ENCODE measurements at places on chromosomes 6 and 20. TPM values are rescaled to one million over a fixed set of nuclear protein-coding genes. Genes with fewer than 3 reads are reported as not detected.

- H3K36me3 ChIP-seq: no peaks in the 10 kb centered on the region
- no peak for DNase-seq
- H3K4me3 ChIP-seq: no peak overlapping the region
- no peak overlapping the region for H3K27ac ChIP-seq
- H3K4me1 ChIP-seq: no peaks in the 10 kb centered on the region
Measured at GRCh38 chr20:59823030-59823423, 110.4 kb downstream of the SYCP2 start.

- H3K36me3 ChIP-seq: no peaks in the 10 kb centered on the region
- H3K4me3 ChIP-seq: no peak overlapping the region
- H3K27ac ChIP-seq: no peak overlapping the region
- no peaks in the 10 kb centered on the region for H3K27me3 ChIP-seq
- H3K4me1 ChIP-seq: no peaks in the 10 kb centered on the region
Measured at GRCh38 chr6:159126590-159126989, 42.6 kb upstream of the FNDC1 start.

- H3K27ac ChIP-seq: no peak overlapping the region
- peak overlapping the region; percentile 47 for H3K4me3 ChIP-seq
- H3K27me3 ChIP-seq: no peaks in the 10 kb centered on the region
- DNase-seq: no peak
- peaks cover 22% of the 10 kb centered on the region for H3K4me1 ChIP-seq
Measured at GRCh38 chr6:29014729-29015608, 9.9 kb upstream of the ZNF311 start.

- H3K36me3 ChIP-seq: no peaks in the 10 kb centered on the region
- H3K27ac ChIP-seq: peak overlapping the region; percentile 88
- H3K4me3 ChIP-seq: peak overlapping the region; percentile 24
Measured at GRCh38 chr6:6915813-6916547, 191.8 kb upstream of the RREB1 start.

DNA sequence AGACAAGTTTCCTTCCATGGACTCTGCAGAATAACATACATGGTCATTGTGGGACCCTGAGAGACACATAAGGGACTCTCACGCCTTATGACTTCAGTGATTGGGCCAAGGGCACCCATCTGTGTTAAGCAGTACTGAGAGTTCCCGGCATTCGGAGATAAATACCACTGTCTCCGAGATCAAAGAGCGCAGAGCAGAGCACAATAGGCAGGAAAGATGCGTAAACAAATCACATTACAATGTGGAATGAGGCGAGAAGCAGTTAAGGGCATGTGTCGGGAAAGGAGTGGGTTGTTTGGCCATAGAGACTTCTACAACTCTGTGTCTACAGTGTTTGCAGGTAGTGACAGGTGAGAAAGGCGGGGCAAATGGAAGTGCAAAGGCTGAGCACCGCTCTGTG is 57.6 kb downstream of the NRSN1 start:
- H3K27me3 ChIP-seq: no peaks in the 10 kb centered on the region
- H3K27ac ChIP-seq: no peak overlapping the region
- no peaks in the 10 kb centered on the region for H3K36me3 ChIP-seq

DNA sequence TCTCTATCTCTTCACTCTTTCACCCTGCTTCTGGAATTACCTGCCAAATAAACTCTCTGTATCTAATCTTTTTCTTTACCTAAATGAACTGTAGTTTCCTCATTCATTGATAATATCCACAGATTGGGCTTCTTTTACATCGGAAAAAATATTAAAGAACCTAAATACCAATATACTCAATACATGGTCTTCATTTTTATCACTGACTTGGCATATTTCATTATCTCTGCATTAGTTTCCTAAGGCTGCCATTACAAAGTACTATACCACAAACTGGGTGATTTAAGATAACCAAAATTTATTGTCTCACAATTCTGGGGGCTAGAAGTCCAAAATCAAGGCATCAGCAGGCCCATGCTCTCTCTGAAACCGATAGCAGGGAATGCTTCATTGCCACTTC is 411.9 kb upstream of the SPTLC3 start:
- H3K4me1 ChIP-seq: no peaks in the 10 kb centered on the region
- no peaks in the 10 kb centered on the region for H3K27me3 ChIP-seq
- no peak overlapping the region for H3K4me3 ChIP-seq

- H3K36me3 ChIP-seq: no peaks in the 10 kb centered on the region
- no peaks in the 10 kb centered on the region for H3K27me3 ChIP-seq
- H3K27ac ChIP-seq: no peak overlapping the region
- no peak for DNase-seq
- no peaks in the 10 kb centered on the region for H3K4me1 ChIP-seq
Measured at GRCh38 chr6:7938562-7939183, 28.1 kb upstream of the TXNDC5 start.

DNA sequence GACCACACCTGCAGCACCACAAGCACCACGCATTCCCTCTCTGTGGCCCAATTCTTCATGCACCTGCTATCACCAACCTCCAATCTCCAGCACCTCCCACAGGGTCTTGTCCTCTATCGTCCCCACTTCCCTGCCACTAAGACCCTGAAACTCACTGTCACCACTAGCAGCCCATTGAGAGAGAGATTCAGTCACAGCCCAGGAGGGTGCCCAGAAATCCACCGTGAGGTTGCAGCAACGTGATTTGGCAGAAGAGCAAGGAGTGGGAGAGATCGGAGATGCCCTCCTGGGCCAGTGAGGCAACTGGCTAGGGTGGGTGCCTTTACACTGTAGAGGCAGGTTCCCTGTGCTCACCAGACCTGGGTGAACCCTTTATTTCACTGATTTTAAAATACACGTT is 90.1 kb downstream of the ANKRD60 start:
- no peak overlapping the region for H3K4me3 ChIP-seq
- H3K27ac ChIP-seq: no peak overlapping the region
- H3K4me1 ChIP-seq: peaks cover 24% of the 10 kb centered on the region

DNA sequence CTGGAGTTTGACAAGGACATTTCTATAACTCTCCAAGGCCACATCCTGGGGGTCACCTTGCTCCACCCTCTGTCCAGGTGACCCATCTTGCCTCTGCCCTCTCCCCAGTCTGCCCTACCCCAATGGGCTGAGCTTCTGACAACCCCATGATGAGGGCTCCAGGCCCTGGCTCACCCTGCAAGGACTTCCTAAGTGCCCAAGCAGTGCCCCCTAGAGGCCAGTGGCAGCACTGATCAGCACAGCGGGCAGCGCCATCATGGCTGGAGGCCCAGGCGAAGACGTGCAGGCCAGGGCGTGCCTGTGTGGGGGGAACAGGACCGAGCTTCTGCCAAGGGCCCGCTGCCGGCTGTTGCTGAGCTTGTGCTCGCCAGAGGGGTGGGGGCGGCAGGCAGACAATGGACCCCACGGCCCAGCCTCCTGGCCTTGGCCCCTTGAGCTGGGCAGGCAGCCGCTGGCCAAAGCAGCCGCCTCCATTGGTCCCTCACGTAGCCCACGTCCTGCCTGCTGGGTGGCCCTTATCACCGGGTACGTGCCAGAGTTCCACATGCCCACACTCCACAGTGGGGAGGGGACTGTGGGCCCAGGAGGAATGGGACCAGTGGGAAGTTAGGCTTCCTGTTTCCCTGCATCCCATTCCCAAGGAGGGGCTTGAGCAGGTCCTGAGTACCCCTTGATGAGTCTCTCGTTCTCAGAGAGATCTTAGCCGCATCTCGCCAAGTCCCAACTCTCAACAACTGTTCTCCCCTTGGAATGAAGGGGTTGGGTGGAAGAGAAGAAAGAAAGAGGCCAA is 64.3 kb downstream of the MRPL14 start:
- no peak overlapping the region for H3K4me3 ChIP-seq
- peak overlapping the region; percentile 45 for H3K27ac ChIP-seq
- H3K4me1 ChIP-seq: peaks cover 66% of the 10 kb centered on the region
- H3K27me3 ChIP-seq: no peaks in the 10 kb centered on the region

DNA sequence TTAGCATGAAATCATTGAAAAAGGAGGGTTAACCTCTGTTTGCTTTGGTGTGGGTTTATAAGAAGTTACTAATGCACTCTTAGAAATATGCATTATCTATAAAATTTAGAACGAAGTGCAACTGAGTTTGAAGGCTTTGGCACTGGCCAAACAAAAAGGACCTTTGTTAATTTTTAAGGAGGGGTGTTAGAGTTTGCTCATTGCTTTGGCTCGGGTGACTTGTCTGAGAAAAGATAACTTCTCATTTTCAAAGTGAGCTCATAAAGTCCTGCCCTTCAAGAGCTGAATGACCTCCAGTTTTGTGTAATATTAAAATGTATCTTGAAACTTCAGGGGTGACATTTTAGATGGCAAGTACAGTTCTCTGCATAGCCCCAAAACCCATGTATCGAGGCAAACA is 25.9 kb downstream of the NEDD9 start:
- peaks cover 14% of the 10 kb centered on the region for H3K4me1 ChIP-seq
- H3K36me3 ChIP-seq: no peaks in the 10 kb centered on the region
- H3K4me3 ChIP-seq: no peak overlapping the region
- DNase-seq: no peak
- H3K27me3 ChIP-seq: no peaks in the 10 kb centered on the region

- H3K27me3 ChIP-seq: no peaks in the 10 kb centered on the region
- H3K36me3 ChIP-seq: no peaks in the 10 kb centered on the region
- H3K4me1 ChIP-seq: no peaks in the 10 kb centered on the region
- H3K27ac ChIP-seq: no peak overlapping the region
- no peak for DNase-seq
Measured at GRCh38 chr20:24481173-24481572, 11.7 kb downstream of the SYNDIG1 start.

DNA sequence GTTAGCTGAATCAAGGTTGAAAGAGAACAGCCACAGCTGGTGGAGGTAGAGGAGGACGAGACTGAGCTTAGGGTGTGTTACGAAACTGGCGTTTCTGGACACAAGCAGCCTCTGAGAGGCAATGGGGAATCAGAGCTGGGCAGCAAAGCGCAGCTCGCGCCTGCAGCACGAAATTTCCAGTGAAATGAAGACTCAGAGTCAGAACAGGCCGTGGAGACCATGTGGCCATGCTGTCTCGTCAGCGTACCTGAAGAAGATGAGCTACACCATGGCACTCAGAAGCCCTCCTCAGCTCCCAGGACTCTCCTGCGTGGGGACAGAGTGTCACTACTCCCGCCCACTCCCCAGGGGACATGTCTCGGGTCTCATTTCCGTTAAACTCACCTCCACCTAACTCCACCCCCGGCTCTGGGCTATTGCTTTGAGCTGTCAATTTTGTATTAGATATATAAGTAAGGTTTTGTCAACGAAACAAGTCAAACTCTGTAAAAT is 256.9 kb downstream of the ERMARD start:
- no peak overlapping the region for H3K4me3 ChIP-seq
- H3K4me1 ChIP-seq: peaks cover 19% of the 10 kb centered on the region
- DNase-seq: no peak

DNA sequence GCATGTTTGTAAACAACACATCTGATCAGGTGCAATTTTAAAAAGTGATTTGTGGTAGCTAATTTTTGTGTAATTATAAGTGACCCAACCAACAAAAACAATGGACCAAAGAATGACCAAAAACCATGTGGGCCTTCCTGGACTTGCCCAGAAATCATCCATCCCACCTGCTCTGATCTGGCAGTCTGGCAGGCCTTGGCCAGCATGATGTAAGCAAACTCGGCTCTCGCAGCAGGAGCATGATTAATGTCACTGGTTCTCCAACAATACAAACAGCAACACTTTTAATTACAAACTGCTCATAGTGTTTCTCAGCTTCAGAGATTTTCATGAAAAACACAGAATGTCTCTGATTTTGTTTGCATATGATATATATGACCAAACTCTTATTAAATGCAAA is 16.1 kb downstream of the TP53INP2 start:
- peaks cover 93% of the 10 kb centered on the region for H3K36me3 ChIP-seq
- H3K4me3 ChIP-seq: no peak overlapping the region
- no peaks in the 10 kb centered on the region for H3K4me1 ChIP-seq
- DNase-seq: no peak

GRCh38 chr6:13336553-13336952 is 8.2 kb upstream of the TBC1D7 start:
- H3K36me3 ChIP-seq: no peaks in the 10 kb centered on the region
- H3K27me3 ChIP-seq: no peaks in the 10 kb centered on the region
- no peaks in the 10 kb centered on the region for H3K4me1 ChIP-seq
- no peak for DNase-seq

DNA sequence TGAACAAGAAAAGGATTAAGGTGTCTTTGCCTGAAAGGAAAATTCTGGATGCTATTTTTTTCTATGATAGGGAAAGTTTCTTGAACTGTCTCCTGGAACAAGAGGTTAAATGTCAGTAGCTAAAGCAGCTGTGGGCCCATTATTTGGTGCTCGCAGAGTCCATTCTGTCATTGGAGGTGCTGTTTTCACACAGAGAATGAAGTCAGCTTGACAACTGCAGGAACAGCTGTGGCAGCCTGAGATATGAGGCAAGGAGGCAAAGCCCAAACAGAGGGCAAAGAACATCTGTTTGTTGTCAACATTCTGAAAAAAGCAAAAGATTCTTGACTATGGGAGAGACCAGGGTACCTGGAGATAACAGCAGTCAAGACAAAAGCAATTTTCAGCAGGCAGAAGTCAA is 548.2 kb downstream of the KIF16B start:
- no peaks in the 10 kb centered on the region for H3K27me3 ChIP-seq
- H3K4me1 ChIP-seq: no peaks in the 10 kb centered on the region
- no peak for DNase-seq
- H3K4me3 ChIP-seq: no peak overlapping the region
- no peaks in the 10 kb centered on the region for H3K36me3 ChIP-seq
- H3K27ac ChIP-seq: no peak overlapping the region

- H3K4me3 ChIP-seq: no peak overlapping the region
- DNase-seq: no peak
- H3K27me3 ChIP-seq: no peaks in the 10 kb centered on the region
- H3K27ac ChIP-seq: no peak overlapping the region
- no peaks in the 10 kb centered on the region for H3K4me1 ChIP-seq
- H3K36me3 ChIP-seq: no peaks in the 10 kb centered on the region
Measured at GRCh38 chr6:113936093-113936934, 34.6 kb downstream of the HDAC2 start.

DNA sequence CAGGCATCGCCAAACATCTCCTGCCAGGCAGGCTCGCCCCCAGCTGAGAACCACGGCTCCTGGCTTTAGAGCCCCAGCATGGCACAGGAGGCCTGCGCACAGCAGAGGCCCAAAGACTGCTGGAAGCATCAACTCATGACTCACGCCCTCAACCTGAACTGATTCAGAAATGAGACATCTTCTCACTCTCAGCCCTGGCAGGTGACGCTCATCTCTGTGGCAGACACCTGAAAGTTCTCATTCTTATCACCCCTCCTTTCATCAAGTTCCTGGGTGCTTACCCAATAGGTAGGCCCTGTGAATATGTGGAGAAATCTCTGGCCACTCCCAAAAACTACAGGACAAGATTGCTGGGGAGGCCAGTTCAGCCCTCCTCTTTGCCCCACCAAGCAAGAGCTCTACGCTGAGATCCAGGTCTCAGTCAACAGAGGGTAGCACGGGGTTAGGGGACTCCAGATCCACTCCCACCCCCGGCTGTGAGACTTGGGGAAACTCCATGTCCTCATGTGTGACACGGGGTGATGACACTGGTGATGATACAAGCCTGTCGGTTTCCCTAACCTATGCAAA is 11.3 kb downstream of the NFATC2 start:
- no peak overlapping the region for H3K4me3 ChIP-seq
- no peaks in the 10 kb centered on the region for H3K27me3 ChIP-seq
- DNase-seq: no peak
- peaks cover 8% of the 10 kb centered on the region for H3K4me1 ChIP-seq
- no peaks in the 10 kb centered on the region for H3K36me3 ChIP-seq
- H3K27ac ChIP-seq: no peak overlapping the region

MROH8 gene
- 0.40 TPM for total RNA-seq

SRSF12 gene
- total RNA-seq: 0.35 TPM

ENPP5 gene
- 0.94 TPM for total RNA-seq

ABT1 gene
- 16.0 TPM for total RNA-seq

SLC2A10 gene
- 6.7 TPM for total RNA-seq

DEFB110 gene
- not detected for total RNA-seq

MYH7B gene
- total RNA-seq: 0.19 TPM

KIAA1755 gene
- total RNA-seq: 0.48 TPM

ENPP1 gene
- 12.6 TPM for total RNA-seq

TBXT gene
- not detected for total RNA-seq

Measured in esophagus squamous epithelium (tissue), 5 donors.